Hair follicular keratinocyte (primary cell): ENCODE measurements at places on chromosomes 1 and 21. TPM values are rescaled to one million over a fixed set of nuclear protein-coding genes. Genes with fewer than 3 reads are reported as not detected.

The SLC1A7 gene
- total RNA-seq = not detected in 2 replicates

The PGBD2 gene
- 3.4 and 3.5 TPM in 2 replicates for total RNA-seq

The SORT1 gene
- 0.80 and 2.7 TPM in 2 replicates for total RNA-seq

The LYPD8 gene
- not detected in 2 replicates for total RNA-seq

The SKI gene
- 16.0 and 17.0 TPM in 2 replicates for total RNA-seq
